Nephron progenitor cell (in vitro differentiated cells): ENCODE measurements at places on chromosomes 6 and 20.

DNA sequence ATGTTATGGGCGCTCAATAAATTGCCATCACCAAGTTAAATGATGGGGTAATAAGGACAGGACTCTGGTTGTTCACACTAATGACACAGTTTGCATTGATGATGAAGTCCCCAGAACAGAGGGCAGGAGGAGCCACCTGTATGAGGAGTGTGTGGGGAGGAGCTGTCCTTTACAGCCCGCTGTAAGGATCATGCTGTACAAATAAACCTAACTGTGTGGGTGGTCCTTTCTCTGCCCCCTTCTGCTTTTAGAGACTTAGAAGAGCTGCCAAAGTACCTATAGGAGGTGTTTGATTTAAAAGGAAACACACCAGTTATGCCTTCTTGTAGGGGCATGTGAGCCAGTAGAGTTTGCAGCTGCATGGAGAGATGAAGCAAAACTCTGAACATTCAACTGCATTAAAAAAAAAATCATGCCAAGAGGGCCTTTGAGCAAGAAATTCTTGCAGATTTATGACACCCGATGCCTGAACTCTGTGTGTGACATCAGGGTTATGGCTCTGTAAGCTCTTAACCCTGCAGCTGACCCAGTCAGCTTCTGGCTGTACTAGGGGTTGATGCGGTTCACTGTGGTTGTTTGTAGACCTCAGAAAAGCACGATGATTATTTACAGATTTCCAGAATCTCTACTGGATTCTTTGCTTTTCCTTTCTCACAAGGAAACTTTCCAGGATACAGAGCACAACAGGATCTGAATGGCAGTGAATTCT is 67.4 kb downstream of the UST start:
- DNase-seq = no peak

GRCh38 chr20:61571916-61572711 is 320.1 kb downstream of the CDH4 start:
- DNase-seq = no peak

DNA sequence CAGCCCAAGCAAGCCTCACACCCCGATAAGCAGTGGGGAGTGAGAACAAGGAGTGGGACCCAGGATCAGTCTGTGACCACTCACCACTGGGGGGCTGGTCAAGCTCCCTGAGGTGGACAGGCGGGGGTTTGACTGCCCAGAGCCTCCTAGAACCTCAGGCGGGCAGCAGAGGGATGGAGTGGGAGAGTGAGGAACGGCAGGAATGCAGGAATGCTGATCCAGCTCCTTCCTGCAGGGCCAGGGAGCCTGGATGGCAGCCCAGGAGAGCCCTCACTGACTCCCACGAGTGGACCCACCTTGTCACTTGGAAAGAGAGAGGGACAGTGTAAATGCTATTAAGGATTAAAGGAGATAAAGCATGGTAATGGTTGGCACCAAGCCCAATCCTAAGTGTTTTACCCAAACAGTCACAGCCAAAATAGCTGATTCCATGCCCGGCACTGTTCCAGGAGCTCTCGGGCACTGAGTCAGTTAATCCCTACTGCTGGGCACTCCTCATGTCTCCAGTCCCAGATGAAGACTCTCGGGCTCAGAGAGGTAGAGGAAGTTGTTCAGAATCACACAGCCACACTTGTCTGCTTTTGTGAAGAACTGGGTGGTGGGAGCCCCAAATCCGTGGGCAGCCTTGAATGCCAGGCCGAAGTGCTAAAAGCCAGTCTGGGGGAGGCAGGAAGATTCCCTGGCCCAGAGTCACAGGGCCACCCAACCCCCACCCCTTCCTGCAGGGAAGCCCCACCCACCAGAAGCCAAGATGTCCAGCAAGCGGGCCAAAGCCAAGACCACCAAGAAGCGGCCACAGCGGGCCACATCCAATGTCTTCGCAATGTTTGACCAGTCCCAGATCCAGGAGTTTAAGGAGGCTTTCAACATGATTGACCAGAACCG is 3.1 kb downstream of the MYL9 start:
- no peak for DNase-seq

- no peak for DNase-seq
Measured at GRCh38 chr6:148247386-148248063, 95.1 kb upstream of the SASH1 start.

DNA sequence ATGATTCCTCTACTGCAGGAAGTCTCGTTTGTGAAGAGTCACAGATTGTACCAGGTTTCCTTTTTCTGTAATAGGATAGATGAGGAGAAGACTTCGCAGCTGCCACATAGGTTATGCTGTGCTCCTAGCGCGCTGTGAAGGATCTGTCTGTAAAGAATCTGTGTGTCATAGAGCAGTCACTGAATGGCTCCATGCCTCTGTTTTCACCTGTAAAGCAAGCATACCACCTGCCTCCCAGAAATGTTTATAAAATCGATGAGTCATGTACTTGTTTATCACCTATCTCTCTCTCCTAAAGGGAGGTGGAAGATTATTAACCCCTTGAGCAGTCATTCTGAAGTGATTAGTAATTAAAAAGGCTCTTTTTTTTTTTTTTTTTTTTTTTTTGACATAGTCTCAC is 86.6 kb downstream of the TFAP2B start:
- no peak for DNase-seq

DNA sequence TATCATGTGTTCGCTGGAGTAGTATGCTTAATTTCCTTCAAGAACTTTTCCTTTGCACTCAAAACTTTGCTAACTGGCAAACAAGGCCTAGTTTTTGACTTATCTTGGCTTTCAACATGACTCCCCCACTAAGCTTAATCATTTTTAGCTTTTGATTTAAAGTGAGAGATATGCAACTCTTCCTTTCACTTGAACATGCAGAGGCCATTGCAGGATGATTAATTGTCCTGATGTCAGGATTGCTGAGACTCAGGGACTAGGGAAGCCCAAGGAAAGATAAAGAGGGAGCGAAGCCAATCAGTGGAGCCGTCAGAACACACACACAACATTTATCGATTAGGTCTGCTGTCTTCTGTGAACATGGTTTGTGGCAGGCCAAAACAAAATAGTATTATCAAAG is 491.4 kb downstream of the CBLN4 start:
- no peak for DNase-seq

DNA sequence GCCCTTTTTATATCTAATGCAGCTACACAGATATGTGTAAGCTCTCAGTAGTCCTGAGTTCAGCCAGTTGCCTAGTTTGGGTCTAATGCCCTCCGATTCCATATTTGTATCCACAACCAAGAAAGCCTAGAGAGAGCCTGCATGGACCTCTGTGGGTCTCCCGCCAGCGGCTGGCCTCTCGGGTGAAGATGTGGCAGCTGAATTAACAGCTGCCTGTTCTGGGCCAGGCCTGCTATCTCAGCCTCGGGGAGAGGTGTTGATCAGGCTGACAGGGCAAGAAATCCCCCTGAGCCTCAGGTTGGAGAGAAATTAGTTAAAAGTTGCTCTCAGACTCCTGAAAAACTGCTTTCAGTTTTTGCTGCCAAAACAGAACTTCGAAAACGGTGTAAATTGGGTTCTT is 19.8 kb downstream of the PTK7 start:
- no peak for DNase-seq

DNA sequence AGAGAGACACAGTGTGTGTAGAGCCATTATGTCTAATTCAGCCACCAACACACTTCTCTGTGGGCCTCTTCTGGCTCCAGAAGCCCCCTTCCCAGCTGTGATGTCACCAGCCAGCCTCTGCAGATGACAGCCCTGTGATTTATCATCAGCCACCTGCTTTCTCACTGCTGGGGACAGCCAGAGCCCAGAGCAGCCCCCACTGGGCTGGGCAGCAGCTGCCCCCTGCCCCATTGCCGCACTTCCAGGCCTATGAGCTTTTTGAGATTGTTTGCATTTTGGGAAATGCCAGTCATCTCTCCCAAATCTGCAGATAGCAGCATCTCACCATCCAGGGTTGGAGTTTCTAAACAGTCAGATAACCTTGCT is 21.9 kb upstream of the STX16 start:
- no peak for DNase-seq

DNA sequence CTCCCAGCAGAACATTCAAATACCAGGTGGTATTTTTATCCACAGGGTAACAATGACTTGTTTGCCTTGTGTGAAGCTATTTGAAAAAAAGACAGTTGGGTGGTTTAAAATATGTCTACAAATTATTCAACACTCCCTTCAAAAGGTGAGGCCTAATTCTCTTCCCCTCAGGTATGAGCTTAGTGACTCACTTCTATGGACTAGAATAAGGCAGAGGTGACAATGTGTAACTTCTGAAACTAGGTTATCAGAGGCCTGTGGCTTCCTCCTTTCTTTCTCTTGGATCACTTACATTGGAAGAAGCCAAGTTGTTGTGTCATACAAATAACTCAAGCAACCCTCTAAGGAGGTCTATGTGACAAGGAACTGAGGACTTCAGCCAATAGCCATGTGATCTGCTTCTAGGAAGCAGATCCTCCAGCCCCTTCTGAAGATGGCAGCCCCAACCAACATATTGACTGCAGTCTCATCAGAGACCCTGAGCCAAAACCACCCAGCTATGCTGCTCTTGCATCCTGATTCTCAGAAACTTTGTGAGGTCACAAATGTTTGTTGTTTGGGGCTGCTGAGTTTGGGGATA is 102.6 kb downstream of the SNAP25 start:
- DNase-seq = no peak

GRCh38 chr6:30399390-30400058 is 54.6 kb downstream of the RPP21 start:
- DNase-seq = no peak
